ENCODE measurements at places on chromosomes 3 and 15.
A peak's percentile ranks its signal among the peaks of the same experiment; 100 is the strongest.

DNA sequence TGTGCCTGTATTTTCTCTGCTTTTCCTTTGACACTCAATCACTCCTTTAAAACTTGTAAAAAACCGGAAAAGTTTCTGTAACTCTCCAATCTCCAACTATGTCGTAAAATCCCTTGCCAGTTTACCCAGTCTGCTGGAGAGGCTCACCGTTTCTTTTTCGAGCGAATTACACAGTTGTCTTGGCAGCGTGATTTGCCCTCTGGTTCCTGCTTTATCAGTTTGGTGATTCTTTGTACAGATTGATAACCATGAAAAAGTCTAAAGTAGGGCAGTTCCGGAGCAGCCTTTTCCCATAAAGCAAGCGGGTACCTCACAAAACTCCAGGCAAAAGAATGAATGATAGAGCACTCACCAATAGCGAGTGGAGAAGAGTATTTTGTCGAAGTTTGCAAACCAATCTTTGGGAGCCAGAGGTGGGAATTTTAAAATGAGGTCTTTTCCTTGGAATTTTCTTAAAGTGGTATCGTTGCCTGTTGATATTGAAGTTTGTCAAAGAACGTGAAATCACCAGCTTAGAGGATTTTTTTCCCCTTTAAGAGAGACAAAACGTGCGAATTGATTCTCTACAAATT is at the start of gene TTC23:
TSS of gene TTC23 (minus strand) at position 312 of the 572 bp plus-strand sequence. CDS start 20,869 bp downstream, outside the sequence.
- DNase-seq: peak; percentile 89

- no peak for DNase-seq
These were observed 180.8 kb downstream of the ATP10A start for GRCh38 chr15:25682340-25682739.

- DNase-seq: no peak
These were observed 254.2 kb downstream of the FEZF2 start for GRCh38 chr3:62119139-62119538.

DNA sequence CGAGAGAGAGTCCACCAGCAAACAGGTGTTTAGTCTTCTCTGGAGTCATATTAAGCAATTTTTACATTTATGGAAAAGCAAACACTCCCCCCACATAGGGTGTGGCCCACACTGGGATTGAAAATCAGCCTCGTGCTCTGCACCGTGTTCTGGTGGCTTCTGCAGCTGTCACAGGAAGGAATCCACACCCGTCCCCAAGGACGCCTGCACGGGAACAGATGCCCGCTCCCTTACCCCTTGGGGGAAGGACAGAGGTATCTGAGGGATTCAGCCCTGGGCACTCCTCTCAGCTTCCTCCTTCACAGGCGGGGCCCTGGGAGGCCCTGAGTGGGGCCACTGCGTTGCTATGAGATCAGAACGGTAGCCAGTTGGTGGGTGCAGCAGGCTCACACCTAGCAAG is 27.8 kb downstream of the LIPC start:
- DNase-seq: no peak

- no peak for DNase-seq
These were observed 14.6 kb downstream of the OCA2 start for GRCh38 chr15:28084547-28084946.

DNA sequence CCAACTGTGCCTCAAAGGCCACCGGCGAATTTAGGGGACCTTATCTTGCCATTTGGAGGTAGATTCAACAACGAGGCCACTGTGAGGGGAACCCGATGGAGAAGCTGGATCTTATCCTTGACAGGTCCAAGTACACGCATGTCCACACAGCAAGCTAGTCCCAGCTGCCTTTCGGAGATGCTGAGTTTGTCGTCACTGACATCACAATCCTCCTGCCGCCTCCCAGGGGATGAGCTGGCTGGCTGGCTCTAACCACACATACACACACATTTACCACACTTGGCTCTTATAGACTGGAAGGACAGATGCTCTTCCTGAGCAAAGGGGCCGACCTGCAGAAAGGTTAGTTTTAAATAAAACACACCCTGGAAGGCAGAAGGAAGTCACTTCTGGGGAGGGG is 176.3 kb downstream of the STT3B start:
- no peak for DNase-seq

GRCh38 chr15:93126599-93126998 is 37.6 kb upstream of the RGMA start:
- DNase-seq: no peak

GRCh38 chr3:133369068-133369440 is 30.8 kb upstream of the BFSP2 start:
- DNase-seq: no peak

DNA sequence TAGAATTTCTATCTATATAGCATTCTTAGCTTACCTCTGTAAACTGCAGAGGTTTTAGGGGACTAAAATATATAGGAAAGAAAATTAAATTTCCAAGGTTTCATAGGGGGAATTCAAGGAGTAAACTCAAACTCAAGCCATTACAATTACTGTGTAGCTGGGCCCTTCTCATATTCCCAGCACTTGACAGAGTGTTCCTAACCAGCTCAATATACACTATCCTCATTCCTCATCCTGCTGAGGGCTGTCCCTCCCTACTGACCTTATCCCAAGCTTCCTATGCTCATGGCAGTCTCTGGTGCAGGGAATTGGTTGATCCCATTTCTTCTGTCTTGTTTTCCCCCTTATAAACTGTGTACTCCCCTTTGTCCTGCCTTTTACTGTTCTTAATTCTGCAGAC is 33.9 kb downstream of the NXPE3 start:
- no peak for DNase-seq

GRCh38 chr15:89192766-89193165 is 28.6 kb downstream of the RLBP1 start:
- no peak for DNase-seq

All from HS-27A (cell line).